ENCODE measurements at places on chromosomes 4 and X. TPM values are rescaled to one million over a fixed set of nuclear protein-coding genes. Genes with fewer than 3 reads are reported as not detected.
A peak's percentile ranks its signal among the peaks of the same experiment; 100 is the strongest.

DNA sequence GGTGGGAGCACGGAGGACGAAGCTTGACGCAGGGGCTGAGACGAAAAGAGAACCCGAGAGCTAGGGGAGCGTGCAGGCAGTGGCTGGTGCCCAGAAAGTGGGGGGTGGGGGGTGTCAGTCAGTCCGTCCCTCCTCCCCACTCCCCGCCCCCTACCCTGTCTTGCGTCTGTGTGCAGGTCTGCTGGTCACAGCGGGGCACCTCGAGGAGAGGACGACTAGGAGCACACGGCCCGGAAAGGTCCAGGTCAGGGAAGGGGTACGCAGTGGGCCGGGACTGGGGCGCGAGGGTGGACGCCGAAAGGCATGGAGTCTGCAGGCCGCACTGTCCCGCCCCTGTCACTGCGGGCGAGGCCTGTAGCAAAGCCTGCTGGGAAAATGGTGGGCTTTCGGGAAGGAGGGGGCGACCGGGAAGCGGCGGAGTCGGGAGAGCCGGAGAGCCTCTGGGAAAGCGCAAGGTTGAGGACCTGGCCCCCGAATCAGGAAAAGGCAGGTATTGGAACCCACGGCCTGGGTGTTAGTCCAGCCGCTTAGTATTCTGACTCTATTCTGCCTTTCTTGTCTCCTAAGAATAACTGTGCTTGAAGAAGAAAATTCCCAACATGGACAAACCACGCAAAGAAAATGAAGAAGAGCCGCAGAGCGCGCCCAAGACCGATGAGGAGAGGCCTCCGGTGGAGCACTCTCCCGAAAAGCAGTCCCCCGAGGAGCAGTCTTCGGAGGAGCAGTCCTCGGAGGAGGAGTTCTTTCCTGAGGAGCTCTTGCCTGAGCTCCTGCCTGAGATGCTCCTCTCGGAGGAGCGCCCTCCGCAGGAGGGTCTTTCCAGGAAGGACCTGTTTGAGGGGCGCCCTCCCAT is 769 bp downstream of the TCEAL1 start:
- no peaks in the 10 kb centered on the region for H3K27me3 ChIP-seq
- H3K4me3 ChIP-seq: peak overlapping the region; percentile 36
- peak overlapping the region; percentile 64 for H3K27ac ChIP-seq
- H3K4me1 ChIP-seq: peaks cover 12% of the 10 kb centered on the region
- H3K36me3 ChIP-seq: no peaks in the 10 kb centered on the region
- peak; percentile 10 for DNase-seq

DNA sequence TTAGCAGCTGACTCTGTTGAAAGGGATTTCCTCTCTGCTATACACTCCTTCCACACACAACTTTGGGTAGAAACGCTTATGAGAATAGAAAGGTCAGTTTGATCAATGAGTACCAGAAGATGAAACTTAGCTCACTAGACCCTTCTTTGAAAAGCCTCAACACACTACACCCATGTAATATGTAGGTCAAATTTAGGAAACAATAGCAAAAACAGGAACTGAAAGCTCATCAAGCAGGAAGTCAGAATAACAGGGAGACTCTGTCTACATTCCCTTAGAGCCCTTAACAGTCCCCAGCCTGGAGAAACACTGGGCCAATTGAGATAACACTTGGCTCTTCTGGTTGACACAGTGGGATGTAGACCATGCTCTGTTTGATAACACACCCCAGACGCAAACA is 30.7 kb downstream of the SRPX2 start:
- H3K27me3 ChIP-seq: no peaks in the 10 kb centered on the region
- no peaks in the 10 kb centered on the region for H3K36me3 ChIP-seq
- no peak overlapping the region for H3K27ac ChIP-seq

DNA sequence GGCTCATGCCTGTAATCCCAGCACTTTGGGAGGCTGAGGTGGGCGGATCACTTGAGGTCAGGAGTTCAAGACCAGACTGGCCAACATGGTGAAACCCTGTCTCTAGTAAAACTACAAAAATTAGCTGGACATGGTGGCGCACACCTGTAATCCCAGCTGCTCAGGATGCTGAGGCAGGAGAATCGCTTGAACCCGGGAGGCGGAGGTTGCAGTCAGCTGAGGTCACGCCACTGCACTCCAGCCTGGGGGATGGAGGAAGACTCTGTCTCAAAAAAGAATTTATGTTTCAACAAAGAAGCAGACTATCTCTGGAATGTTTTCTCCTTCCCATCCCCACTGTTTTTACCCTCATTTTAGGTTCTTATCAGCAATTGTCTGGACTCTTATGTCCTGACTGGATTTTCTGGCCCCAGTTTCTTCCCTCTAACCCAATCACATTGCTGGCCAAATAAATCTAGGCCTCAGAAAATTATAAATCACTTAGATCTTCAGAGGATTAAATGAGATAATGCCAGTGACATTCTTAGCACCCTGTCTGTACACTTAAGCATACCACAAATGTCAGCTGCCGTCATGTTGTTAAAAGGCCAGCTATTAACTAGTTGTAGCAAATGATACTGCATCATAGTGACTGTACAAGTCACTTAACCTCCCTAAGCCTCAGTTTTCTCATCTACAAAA is 44.9 kb upstream of the PRSS48 start:
- H3K27ac ChIP-seq: no peak overlapping the region
- no peaks in the 10 kb centered on the region for H3K4me1 ChIP-seq
- H3K36me3 ChIP-seq: no peaks in the 10 kb centered on the region
- H3K4me3 ChIP-seq: no peak overlapping the region

GRCh38 chrX:148265829-148266228 is 234.6 kb upstream of the AFF2 start:
- no peak overlapping the region for H3K27ac ChIP-seq
- no peaks in the 10 kb centered on the region for H3K36me3 ChIP-seq

DNA sequence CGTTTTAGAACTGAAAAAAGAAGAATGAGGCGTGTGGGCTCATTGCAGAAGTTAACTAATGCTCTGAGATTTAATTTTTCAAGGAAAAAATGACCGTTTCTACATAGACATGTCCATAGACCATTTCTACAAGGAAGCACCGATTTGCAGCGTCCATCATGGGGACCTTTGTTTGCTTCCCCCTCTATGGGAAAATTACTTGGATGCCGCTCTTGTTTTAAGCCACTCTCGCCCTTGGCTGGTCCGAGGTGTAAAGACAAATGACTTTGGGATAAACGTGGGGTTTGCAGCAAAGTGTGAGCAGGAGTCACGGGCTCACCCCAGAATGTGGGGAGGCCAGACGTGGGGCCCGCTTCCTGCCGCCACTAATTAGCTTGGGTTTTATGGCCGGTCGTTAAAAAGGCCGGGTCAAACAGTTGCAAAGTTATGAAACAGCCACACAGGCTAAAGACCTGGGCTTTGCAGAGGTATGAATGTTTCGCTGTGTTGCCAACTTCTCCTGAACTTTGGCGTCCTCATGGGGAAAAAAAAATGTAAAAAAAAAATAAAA is 235.9 kb downstream of the SHOX start:
- no peaks in the 10 kb centered on the region for H3K27me3 ChIP-seq
- H3K36me3 ChIP-seq: no peaks in the 10 kb centered on the region
- H3K4me3 ChIP-seq: no peak overlapping the region
- no peak overlapping the region for H3K27ac ChIP-seq

- no peaks in the 10 kb centered on the region for H3K4me1 ChIP-seq
- no peaks in the 10 kb centered on the region for H3K36me3 ChIP-seq
- no peak for DNase-seq
- no peak overlapping the region for H3K27ac ChIP-seq
- no peaks in the 10 kb centered on the region for H3K27me3 ChIP-seq
- H3K4me3 ChIP-seq: no peak overlapping the region
These were observed 4.1 kb downstream of the AFM start for GRCh38 chr4:73485596-73485995.

DNA sequence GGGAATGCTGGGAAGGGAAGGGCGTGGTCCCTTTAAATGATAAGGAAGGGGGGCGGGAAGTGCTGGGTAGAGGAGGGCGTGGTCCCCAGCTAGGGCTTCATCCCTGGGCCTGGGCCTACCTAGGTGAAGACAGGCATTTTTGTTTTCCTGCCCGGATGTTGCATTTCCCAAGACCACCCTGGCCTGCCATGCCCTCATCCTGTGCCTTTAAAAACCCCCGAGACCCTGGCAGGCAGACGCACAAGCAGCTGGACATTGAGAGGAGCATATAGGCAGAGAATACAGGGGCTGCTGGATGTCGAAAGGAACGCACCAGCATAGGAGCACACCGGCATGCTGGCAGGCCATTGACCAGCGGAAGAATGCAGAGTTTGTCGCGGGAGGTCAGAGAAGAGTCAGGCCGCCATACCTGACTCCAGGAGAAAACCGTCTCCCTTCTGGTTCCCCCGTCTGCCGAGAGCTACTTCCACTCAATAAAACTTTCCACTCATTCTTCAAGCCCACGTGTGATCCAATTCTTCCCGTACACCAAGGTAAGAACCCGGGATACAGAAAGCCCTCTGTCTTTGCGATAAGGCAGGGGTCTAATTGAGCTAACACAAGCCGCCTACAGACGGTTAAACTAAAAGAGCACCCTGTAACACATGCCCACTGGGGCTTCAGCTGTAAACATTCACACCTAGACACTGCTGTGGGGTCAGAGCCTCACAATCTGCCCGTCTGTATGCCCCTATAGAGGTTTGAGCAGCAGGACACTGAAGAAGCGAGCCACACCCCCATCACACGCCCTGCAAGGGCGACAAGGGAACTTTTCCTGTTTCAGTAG is 2.9 kb upstream of the AGA start:
- peaks cover 21% of the 10 kb centered on the region for H3K4me1 ChIP-seq
- H3K27me3 ChIP-seq: no peaks in the 10 kb centered on the region
- H3K36me3 ChIP-seq: no peaks in the 10 kb centered on the region
- no peak for DNase-seq

GRCh38 chr4:39539089-39539611 is 11.9 kb upstream of the UGDH start:
- H3K4me1 ChIP-seq: no peaks in the 10 kb centered on the region
- no peak overlapping the region for H3K4me3 ChIP-seq
- H3K27ac ChIP-seq: no peak overlapping the region
- no peaks in the 10 kb centered on the region for H3K36me3 ChIP-seq
- no peaks in the 10 kb centered on the region for H3K27me3 ChIP-seq

DNA sequence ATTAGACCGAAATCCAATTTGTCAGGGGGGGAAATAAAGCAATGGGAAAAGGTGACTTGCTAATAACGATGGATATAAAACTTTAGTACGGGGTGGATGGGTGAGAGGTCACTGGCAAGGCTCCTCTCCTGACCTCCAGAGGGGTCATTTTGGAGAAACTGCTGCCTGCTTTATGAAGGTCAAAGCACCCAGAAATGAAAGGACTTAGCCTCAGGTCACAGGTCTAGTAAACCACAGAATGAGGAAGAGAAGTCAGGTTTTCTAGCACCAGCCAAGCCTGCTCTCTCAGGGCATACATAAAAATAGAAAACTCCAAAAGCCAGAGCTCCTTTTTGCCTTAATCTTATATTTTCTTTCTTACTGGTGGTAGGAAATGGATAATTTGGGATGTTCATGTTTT is 134.2 kb downstream of the SHROOM3 start:
- H3K27me3 ChIP-seq: no peaks in the 10 kb centered on the region
- no peak overlapping the region for H3K27ac ChIP-seq
- no peak overlapping the region for H3K4me3 ChIP-seq
- H3K4me1 ChIP-seq: no peaks in the 10 kb centered on the region
- H3K36me3 ChIP-seq: no peaks in the 10 kb centered on the region

GRCh38 chrX:129932016-129932820 is 26.3 kb downstream of the UTP14A start:
- peaks cover under 1% of the 10 kb centered on the region for H3K36me3 ChIP-seq
- H3K27me3 ChIP-seq: no peaks in the 10 kb centered on the region
- peak overlapping the region; percentile 65 for H3K4me3 ChIP-seq
- DNase-seq: peak; percentile 69
- H3K27ac ChIP-seq: peak overlapping the region; percentile 40

BEX2 gene
- total RNA-seq: 48.2 TPM

SMIM43 gene
- not detected for total RNA-seq

UGT2A3 gene
- total RNA-seq: not detected

BEX1 gene
- total RNA-seq: not detected

Measured in CD4-positive, alpha-beta memory T cell (primary cell).